ENCODE measurements at places on chromosomes 7 and 10. TPM values are rescaled to one million over a fixed set of nuclear protein-coding genes. Genes with fewer than 3 reads are reported as not detected.

The RBM48 gene
- total RNA-seq = 11.7 TPM

The INSYN2A gene
- 7.7 TPM for total RNA-seq

The SUN3 gene
- total RNA-seq = not detected

The ADRB1 gene
- not detected for total RNA-seq

The ZPBP gene
- total RNA-seq = not detected

Data from bronchial smooth muscle cell (primary cell).